ENCODE measurements at places on chromosomes 3 and 15.

- H3K4me1 ChIP-seq, result no peaks in the 10 kb centered on the region
- no peak overlapping the region for H3K27ac ChIP-seq
- no peak for DNase-seq
- H3K36me3 ChIP-seq, result no peaks in the 10 kb centered on the region
- no peak overlapping the region for H3K4me3 ChIP-seq
- H3K27me3 ChIP-seq, result no peaks in the 10 kb centered on the region
Observed at GRCh38 chr15:55552926-55553325, 35.2 kb downstream of the PYGO1 start.

DNA sequence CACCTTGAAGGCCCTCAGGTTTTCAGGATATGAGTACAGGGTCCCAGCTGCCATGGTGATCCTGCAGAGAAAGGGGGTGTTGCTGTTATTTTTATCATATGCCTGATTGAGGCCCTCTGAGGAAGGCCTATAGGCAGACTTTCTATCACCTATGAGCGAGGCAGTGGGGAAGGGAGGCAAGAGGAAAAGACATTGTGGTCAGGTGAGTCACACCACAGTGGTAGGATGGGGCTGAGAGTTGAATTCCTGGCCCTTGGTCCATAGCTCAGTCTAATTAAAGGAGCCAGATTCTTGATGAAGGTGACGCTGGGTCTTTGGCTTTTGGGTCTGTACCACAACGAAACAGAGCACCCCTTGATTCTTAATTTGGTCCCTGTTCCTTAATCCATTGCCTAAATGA is 72.7 kb downstream of the ZNF621 start:
- H3K27ac ChIP-seq, result no peak overlapping the region
- DNase-seq, result no peak
- H3K4me3 ChIP-seq, result no peak overlapping the region

DNA sequence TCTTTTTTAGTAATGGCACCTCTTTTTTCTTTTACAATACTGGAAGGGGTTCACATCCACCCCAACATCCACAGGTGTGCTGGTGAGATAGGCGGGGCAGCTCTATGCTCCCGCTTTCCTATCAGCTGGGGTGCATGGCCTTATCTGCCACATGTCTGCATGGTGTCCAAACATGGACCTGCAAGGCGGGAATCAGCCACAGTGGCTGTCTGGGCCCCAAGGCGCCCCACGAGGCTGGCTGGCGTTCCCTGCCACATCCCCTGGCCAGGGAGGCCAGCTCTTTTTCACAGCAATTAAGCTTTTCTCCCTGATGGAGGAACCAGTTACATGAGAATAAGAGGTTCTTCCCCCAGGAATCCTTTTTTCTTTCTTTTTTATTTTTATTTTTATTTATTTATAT is 30.9 kb upstream of the GOLGA6L2 start:
- no peaks in the 10 kb centered on the region for H3K36me3 ChIP-seq
- no peaks in the 10 kb centered on the region for H3K4me1 ChIP-seq
- DNase-seq, result no peak

DNA sequence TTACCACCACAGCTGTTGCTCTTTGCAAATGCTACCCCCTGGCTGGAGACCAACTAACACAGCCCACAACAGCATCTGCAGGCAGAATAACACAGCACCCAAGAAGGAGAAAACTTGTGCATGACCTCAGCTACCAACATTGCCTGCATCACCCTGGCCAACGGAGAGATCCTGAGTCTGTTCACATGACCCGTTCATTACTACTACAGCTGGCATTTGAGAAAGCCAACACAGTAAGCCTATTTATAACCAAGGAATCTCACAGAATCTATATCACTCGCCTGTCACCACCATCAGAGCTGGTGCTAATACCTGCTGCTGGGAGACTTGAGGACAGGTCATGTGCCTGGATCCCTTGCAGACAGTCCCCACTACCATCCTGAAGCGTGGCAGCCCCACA is 215.2 kb downstream of the POLQ start:
- no peak for DNase-seq
- H3K27ac ChIP-seq, result no peak overlapping the region
- no peaks in the 10 kb centered on the region for H3K4me1 ChIP-seq
- H3K27me3 ChIP-seq, result no peaks in the 10 kb centered on the region
- H3K36me3 ChIP-seq, result no peaks in the 10 kb centered on the region
- no peak overlapping the region for H3K4me3 ChIP-seq

Data from adrenal gland (tissue), 19 donors.